Pancreas (tissue), 10 donors: ENCODE measurements at places on chromosomes 11 and 22. TPM values are rescaled to one million over a fixed set of nuclear protein-coding genes. Genes with fewer than 3 reads are reported as not detected.

GRCh38 chr11:94325681-94326080 is 21.3 kb downstream of the IZUMO1R start:
- H3K4me1 ChIP-seq, result no peaks in the 10 kb centered on the region
- no peak overlapping the region for H3K4me3 ChIP-seq
- DNase-seq, result peak; percentile 12
- no peak overlapping the region for H3K27ac ChIP-seq
- H3K36me3 ChIP-seq, result no peaks in the 10 kb centered on the region

GRCh38 chr11:56750190-56750589 is 1.7 kb upstream of the OR9G4 start:
- H3K4me3 ChIP-seq, result no peak overlapping the region
- no peaks in the 10 kb centered on the region for H3K36me3 ChIP-seq
- no peak for DNase-seq
- H3K27ac ChIP-seq, result no peak overlapping the region
- no peaks in the 10 kb centered on the region for H3K4me1 ChIP-seq
- H3K27me3 ChIP-seq, result no peaks in the 10 kb centered on the region

DNA sequence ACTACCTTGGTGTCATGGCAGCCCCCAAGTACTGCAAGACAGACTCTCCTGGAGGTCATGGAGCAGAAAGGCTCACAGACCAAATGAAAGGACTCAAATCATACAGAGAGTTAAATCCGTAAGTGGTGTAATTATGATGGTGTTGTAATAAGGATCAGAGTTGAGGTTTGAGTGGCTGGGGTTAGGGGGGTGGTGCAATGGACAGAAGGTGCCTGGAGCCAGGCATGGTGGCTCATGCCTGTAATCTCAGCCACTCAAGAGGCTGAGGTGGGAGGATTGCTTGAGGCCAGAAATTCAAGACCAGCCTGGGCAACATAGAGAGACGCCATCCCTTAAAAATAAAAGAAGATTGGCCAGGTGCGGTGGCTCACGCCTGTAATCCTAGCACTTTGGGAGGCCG is 18.7 kb downstream of the ART5 start:
- no peak overlapping the region for H3K27ac ChIP-seq
- H3K36me3 ChIP-seq, result no peaks in the 10 kb centered on the region
- DNase-seq, result no peak
- H3K27me3 ChIP-seq, result no peaks in the 10 kb centered on the region
- no peak overlapping the region for H3K4me3 ChIP-seq

GRCh38 chr11:20002312-20003216 is 157.7 kb downstream of the DBX1 start:
- H3K4me3 ChIP-seq, result no peak overlapping the region
- H3K27ac ChIP-seq, result peak overlapping the region; percentile 63
- no peak for DNase-seq
- H3K36me3 ChIP-seq, result no peaks in the 10 kb centered on the region
- H3K4me1 ChIP-seq, result peaks cover 35% of the 10 kb centered on the region

DNA sequence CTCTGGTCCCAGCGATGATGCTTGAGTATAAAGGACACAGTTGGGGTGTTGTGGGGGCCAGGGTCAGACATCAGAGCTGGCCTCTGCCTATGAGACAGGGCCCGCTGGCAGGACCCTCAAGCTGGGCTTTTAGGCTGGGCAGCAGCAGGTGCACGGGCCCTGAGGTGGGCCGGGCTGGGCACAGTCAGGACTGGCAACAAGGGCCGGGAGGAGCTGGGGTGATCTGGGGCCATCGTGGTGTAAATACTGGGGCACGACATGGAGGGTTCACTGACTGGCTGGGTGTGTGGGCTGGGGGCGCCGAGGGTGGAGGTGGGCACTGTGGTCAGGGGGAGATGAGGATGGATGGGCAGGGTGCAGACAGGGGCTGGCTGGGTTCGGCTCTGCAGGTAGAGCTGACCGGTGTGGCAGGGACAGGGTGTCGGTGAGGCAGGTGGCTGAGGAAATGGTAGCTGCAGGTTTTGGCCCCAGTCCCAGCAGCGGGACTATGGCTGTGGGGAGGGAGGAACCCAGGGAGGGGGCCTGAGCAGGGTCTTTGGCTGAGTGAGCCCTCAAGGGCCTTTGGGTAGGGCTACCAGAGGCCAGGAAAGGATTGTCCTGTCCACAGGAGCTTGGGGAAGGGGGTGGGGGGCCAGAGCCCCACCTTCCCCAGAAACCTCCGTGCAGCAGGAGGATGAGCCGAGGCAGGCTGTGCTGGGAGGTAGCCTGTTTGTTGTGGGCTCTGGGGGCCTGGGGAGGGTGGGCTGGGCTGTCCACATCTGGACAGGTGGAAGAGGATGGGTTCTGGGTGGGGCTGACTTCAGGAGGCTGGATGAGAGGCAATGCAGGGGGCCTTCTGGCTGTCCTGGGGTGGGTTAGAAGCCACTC is 81.4 kb downstream of the KCNQ1 start:
- H3K27me3 ChIP-seq, result no peaks in the 10 kb centered on the region
- peak overlapping the region; percentile 22 for H3K27ac ChIP-seq
- peak; percentile 37 for DNase-seq

DNA sequence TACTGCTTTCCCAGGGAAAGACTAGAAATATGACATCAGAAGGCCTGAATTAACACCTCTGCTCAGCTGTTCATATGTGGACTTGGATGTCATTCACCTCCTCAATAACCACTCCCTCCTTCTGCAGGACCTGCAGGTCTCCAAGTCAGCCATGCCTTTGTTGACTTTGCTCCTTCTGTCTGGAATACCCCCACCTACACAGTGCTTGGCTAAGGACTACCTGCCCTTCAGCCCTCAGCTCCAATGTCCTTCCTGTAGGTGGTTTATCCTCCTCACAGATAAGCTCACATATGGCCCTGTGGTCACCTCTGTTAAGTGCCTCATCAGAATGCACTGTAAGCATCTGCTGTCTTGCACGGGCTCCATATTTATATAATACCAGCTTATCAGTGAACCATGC is 26.4 kb upstream of the FAT3 start:
- no peaks in the 10 kb centered on the region for H3K36me3 ChIP-seq
- DNase-seq, result no peak
- no peak overlapping the region for H3K27ac ChIP-seq
- H3K4me1 ChIP-seq, result no peaks in the 10 kb centered on the region

GRCh38 chr11:93861808-93862207 is 11.4 kb upstream of the VSTM5 start:
- no peaks in the 10 kb centered on the region for H3K4me1 ChIP-seq
- H3K4me3 ChIP-seq, result no peak overlapping the region
- no peak for DNase-seq

- no peak overlapping the region for H3K27ac ChIP-seq
- DNase-seq, result no peak
- H3K27me3 ChIP-seq, result no peaks in the 10 kb centered on the region
- no peaks in the 10 kb centered on the region for H3K4me1 ChIP-seq
- H3K36me3 ChIP-seq, result no peaks in the 10 kb centered on the region
Measured at GRCh38 chr11:108873941-108874340, 209.1 kb downstream of the DDX10 start.

DNA sequence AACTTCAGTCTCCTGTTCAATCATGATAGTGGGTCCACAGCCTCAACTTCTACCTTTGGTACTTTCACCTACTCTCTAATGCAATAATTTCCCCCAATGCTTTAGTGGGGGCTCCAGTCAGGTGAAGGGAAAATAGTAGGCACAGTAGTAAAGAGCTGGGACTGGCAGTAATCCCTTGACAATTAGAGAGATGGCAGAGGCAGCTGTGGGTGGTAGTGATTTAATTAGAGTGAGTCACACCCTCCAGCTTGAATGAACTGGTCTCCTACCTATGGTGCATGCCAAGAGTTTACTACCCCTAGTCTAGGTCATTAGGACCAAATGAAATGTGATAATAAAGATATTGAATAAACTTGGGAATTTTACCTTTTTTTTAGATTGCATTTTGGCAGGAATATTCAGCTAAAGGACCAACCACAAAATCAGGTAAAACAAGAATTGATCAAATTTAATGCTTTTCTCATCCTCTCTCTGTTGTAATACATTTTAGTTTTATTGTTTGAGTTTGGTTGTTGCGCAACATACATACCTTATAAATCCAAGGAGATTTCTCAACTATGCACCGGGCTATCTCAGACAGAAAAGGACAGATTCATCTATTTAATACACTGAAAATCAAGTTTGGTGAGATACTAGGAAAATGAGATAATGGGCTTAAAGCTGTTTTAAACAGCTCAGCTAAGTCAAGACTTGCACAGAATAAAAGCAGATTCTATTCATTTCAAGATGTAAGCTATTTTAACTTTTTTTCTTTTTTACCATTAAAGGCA is 9.0 kb downstream of the PRRG4 start:
- no peaks in the 10 kb centered on the region for H3K27me3 ChIP-seq
- H3K36me3 ChIP-seq, result no peaks in the 10 kb centered on the region
- no peak overlapping the region for H3K27ac ChIP-seq
- no peaks in the 10 kb centered on the region for H3K4me1 ChIP-seq
- no peak overlapping the region for H3K4me3 ChIP-seq
- DNase-seq, result no peak

- H3K36me3 ChIP-seq, result no peaks in the 10 kb centered on the region
- H3K4me3 ChIP-seq, result no peak overlapping the region
- H3K27ac ChIP-seq, result no peak overlapping the region
- H3K4me1 ChIP-seq, result no peaks in the 10 kb centered on the region
Measured at GRCh38 chr11:45655012-45655283, 10.5 kb downstream of the CHST1 start.

DNA sequence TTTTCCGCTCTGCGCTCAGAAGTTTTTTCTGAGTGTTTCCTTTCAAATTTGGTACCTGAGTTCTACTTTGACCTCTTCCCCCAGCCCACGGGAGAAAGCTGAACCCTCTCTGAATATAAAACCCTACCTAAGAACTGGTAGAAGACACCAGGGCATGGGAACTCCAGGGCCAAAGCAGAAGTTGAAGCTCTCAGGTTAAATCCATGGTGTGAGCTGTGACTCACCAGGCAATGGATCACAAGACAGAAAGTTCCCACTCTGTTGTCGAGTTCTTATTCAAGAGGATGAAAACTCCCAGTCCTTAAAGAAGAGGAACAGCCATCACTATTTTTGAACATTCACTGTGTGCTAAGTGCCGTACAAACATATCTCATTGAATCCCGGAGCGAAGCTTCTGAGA is 8.9 kb downstream of the TMEM218 start:
- no peak overlapping the region for H3K4me3 ChIP-seq
- no peaks in the 10 kb centered on the region for H3K27me3 ChIP-seq

- no peak for DNase-seq
- H3K27ac ChIP-seq, result no peak overlapping the region
- H3K36me3 ChIP-seq, result no peaks in the 10 kb centered on the region
- H3K27me3 ChIP-seq, result no peaks in the 10 kb centered on the region
Measured at GRCh38 chr11:91698845-91699244, 525.8 kb upstream of the FAT3 start.

DNA sequence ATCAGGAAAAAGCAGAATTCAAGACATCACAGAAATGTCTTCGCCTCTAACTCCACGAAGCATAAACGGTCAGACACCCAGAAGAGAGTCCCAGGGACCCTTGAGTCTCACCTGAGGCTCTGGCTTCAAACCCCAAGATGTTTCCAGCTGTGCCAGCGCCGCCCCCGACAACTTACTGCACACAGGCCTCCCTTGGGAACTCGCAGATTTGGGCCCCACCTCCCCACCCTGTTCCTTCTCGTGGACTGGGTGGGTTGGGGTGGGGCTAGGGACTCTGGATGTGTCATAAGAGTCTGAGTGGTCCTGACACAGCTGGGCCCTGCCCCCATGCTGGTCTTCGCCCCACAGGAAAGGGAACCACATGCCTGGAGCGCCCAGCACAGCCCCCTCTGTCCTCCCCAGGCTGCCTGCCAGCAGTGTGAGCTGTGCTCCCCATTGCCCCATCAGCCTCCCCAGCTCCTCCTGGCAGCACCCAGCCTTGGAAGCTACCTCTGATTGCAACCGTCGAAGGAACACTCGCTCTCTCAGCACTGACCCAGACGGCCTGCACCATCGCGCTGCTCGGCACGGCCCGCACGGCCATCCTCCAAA is 147.5 kb downstream of the CRYBB2 start:
- no peak overlapping the region for H3K27ac ChIP-seq
- DNase-seq, result no peak
- no peaks in the 10 kb centered on the region for H3K36me3 ChIP-seq
- H3K4me1 ChIP-seq, result no peaks in the 10 kb centered on the region
- H3K4me3 ChIP-seq, result no peak overlapping the region

GRCh38 chr11:41826085-41826484 is 366.6 kb upstream of the LRRC4C start:
- H3K36me3 ChIP-seq, result no peaks in the 10 kb centered on the region
- peak; percentile 23 for DNase-seq
- H3K27me3 ChIP-seq, result no peaks in the 10 kb centered on the region
- H3K4me1 ChIP-seq, result no peaks in the 10 kb centered on the region

- no peak overlapping the region for H3K27ac ChIP-seq
- H3K4me1 ChIP-seq, result no peaks in the 10 kb centered on the region
Measured at GRCh38 chr22:33337524-33337923, 279.3 kb upstream of the SYN3 start.

DNA sequence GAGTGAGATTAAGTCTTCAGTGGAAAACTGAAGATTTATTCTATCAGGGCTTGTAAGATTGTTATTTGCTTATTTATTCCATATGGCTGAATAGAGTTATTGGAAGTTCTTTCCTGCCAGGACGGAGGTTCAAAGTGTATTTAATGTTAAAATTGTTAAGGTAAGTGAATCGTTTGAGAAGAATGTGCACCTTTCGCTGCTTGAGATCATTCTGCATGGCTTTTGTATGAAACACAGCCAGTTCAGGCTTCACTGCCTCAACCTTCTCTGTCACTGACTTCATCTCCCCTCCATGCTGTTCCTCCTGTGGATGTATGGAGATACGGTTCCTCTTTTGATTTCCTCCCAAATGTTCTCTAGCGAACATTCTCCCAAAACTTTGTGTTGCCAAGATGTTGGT is 19.2 kb upstream of the OR51L1 start:
- H3K27me3 ChIP-seq, result no peaks in the 10 kb centered on the region
- DNase-seq, result no peak
- H3K4me3 ChIP-seq, result no peak overlapping the region
- H3K36me3 ChIP-seq, result no peaks in the 10 kb centered on the region
- H3K27ac ChIP-seq, result no peak overlapping the region
- no peaks in the 10 kb centered on the region for H3K4me1 ChIP-seq

Gene OR52I1
- not detected for total RNA-seq

Gene GLYATL2
- total RNA-seq, result not detected

Gene FAM181B
- 0.51 TPM for total RNA-seq

Gene GTSE1
- not detected for total RNA-seq

Gene OR8G1
- not detected for total RNA-seq

Gene TCN1
- total RNA-seq, result 3.3 TPM

Gene CCDC116
- 0.19 TPM for total RNA-seq

Gene TMEM191C
- 0.20 TPM for total RNA-seq

Gene PNPLA5
- total RNA-seq, result not detected

Gene E2F8
- not detected for total RNA-seq

Gene SCUBE2
- total RNA-seq, result 33.7 TPM
